A549 treated with GW870086 at 1 μM for 4 hours (cell line): ENCODE measurements at places on chromosomes 2 and 18. TPM values are rescaled to one million over a fixed set of nuclear protein-coding genes. Genes with fewer than 3 reads are reported as not detected.

The CPO gene
- total RNA-seq: not detected in 5 replicates

The SPDYA gene
- total RNA-seq: 0.08 to 0.47 TPM (median 0.24 TPM) in 5 replicates

The MAP3K19 gene
- total RNA-seq: not detected in 5 replicates

The SERPINB4 gene
- 0.07 to 0.26 TPM (median 0.15 TPM) in 5 replicates for total RNA-seq

The POTEI gene
- total RNA-seq: 0.07 TPM in 1 of 5 replicates, not detected in the others

The ID2 gene
- total RNA-seq: 79.7 to 136 TPM (median 112 TPM) in 5 replicates

The INHBB gene
- 20.3 to 31.5 TPM (median 23.1 TPM) in 5 replicates for total RNA-seq

The RNF144A gene
- 6.4 to 10.0 TPM (median 8.4 TPM) in 5 replicates for total RNA-seq
